ENCODE measurements at places on chromosomes 16 and 17. TPM values are rescaled to one million over a fixed set of nuclear protein-coding genes. Genes with fewer than 3 reads are reported as not detected.

Gene KCNAB3
- polyA plus RNA-seq: 7.5 TPM

Gene RPL13
- 5,084 TPM for polyA plus RNA-seq

Gene MYOCD
- polyA plus RNA-seq: 0.10 TPM

Gene TNK1
- 0.95 TPM for polyA plus RNA-seq

Gene RPL26
- polyA plus RNA-seq: 3,177 TPM

Gene MYH3
- 0.36 TPM for polyA plus RNA-seq

Gene CCL3
- 0.48 TPM for polyA plus RNA-seq

Gene SCGB1C2
- polyA plus RNA-seq: not detected

Gene SPNS2
- 17.9 TPM for polyA plus RNA-seq

Gene CHRNE
- polyA plus RNA-seq: 1.5 TPM

Gene KRTAP1-5
- polyA plus RNA-seq: not detected

Gene NHLRC4
- polyA plus RNA-seq: 0.36 TPM

Gene TLCD3B
- 186 TPM for polyA plus RNA-seq

Gene SEZ6L2
- 187 TPM for polyA plus RNA-seq

Gene KRTAP2-1
- polyA plus RNA-seq: not detected

Gene EIF3CL
- polyA plus RNA-seq: 193 TPM

Gene TP53TG3C
- polyA plus RNA-seq: not detected

Gene CD300LB
- polyA plus RNA-seq: not detected

Gene HES7
- polyA plus RNA-seq: not detected

Gene TBC1D26
- polyA plus RNA-seq: not detected

Gene GAST
- polyA plus RNA-seq: not detected

Gene GCGR
- polyA plus RNA-seq: not detected

Data from brain (organoid and tissue), 16 donors.